Activated naive CD4-positive, alpha-beta T cell (primary cell): ENCODE measurements at places on chromosomes 1 and 21.

GRCh38 chr1:50109647-50110075 lies 941 bp downstream of the ELAVL4 start:
- no peak for DNase-seq

- DNase-seq = no peak
Measured at GRCh38 chr1:33824321-33824720, 39.6 kb upstream of the HMGB4 start.

- DNase-seq = no peak
Measured at GRCh38 chr1:44084998-44085675, 33.5 kb upstream of the KLF17 start.

- no peak for DNase-seq
Measured at GRCh38 chr1:29849991-29850757, 613.9 kb downstream of the PTPRU start.

DNA sequence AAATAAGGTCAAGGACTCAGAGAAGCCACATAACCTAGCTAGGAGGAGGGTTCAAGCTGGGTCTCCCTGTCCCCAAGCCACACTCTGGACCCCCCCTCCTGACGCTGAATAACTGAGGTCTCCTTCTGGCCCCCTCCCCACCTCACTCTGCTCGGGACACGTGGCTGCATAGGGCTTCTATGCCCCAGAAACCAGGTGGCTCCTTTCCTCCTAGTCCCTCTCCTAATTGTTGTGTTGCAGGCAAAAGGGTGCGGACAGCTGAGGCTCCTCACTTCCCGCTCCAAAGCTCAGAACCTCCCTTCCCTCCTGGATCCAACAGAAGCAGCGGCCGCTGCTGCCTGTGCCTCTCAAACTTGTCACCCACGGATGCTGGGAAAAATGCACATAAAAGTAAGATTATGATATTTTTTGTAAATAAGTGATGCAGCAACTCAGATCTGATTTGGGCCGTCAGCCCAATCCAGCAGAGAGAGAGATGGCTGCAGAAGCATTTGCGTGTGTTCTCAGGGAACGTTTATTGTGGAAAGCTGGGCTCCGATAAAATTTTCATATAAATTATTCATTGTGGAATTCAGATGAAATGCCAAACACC lies 40.8 kb upstream of the C1orf174 start:
- DNase-seq = no peak

DNA sequence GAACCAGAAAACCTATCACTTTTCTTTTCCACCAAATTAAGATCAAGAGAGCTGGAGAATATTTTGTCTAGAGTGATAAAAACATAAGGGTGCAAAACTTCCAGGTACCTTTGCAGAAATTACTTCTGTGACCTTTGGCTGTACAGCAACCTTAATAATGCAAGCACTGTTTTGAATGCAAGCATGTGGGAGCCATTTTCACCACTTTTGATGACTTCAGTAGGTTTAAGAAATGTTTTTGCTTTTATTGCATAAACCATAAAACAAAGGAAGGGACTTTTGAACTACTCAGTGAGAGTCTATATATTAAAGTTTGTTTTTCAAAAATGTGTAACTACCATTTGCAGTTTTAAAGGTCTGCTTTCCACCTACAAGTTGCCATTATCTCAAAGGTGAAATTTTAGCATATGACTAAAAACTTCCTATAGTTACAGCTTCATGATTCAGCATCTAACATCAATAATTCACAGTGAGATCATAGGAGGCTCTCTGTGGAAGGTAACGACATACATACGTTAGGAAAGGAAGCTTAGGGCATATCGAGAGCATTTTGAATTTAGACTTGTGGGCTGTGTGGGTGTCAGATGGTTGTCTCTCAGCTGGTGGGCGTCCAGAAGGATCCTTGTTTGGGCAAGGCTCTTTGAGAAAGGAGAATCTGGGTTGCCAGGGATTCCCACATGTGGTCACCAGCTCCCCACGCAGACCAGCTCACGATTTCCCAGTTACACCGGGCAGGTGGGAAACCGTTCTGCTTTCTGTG lies 1.1 kb upstream of the GADD45A start:
- no peak for DNase-seq

GRCh38 chr1:204477036-204477740 lies 17.4 kb downstream of the PIK3C2B start:
- DNase-seq = no peak

GRCh38 chr21:45818276-45818903 lies 163.2 kb upstream of the COL6A1 start:
- no peak for DNase-seq

GRCh38 chr1:99784809-99785255 lies 18.4 kb upstream of the FRRS1 start:
- DNase-seq = no peak

- no peak for DNase-seq
Measured at GRCh38 chr1:100353071-100353801, 930 bp downstream of the CDC14A start.

GRCh38 chr1:218304281-218305039 lies 19.4 kb downstream of the RRP15 start:
- no peak for DNase-seq

DNA sequence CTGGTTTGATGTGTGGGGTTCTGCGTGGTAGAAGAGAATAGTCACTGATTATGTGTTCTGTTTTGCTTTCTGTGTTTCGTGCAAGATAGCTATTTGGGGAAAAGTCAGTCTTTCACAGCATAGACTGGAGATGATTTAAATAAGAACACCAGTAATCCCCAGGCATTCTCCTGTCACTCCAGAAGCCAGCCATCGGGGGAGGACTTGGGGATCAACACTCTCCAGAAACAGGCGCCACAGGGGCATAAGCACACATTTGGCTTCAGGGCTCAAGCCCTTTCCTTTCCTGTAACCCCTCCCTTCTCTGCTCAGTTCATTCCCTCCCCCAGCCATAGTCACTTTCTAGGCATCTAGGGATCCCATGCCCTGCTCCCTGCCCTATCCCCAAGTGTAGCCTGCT lies 97.3 kb upstream of the BEND5 start:
- no peak for DNase-seq

GRCh38 chr1:116951200-116951935 lies 41.7 kb downstream of the PTGFRN start:
- no peak for DNase-seq

DNA sequence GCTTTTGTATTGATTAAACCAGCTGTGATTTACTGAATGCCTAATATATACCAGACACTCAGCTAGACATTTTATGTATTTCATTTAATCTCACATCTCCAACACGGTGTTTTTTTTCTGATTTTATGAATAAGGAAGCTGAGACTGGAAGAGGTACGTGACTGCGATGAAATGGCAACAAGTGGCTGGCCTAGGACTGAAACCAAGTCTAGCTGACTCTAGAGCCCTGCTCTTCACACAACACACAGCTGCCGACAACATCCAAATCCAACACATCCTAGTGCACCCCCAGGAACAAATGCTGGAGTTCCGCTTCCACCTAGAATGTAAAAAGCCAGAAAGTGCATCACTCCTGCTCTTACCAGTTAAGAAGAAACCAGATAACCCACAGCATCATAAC lies 10.7 kb upstream of the TOMM20 start:
- no peak for DNase-seq
